T-helper 9 cell (primary cell): ENCODE measurements at places on chromosomes 2 and 18.

DNA sequence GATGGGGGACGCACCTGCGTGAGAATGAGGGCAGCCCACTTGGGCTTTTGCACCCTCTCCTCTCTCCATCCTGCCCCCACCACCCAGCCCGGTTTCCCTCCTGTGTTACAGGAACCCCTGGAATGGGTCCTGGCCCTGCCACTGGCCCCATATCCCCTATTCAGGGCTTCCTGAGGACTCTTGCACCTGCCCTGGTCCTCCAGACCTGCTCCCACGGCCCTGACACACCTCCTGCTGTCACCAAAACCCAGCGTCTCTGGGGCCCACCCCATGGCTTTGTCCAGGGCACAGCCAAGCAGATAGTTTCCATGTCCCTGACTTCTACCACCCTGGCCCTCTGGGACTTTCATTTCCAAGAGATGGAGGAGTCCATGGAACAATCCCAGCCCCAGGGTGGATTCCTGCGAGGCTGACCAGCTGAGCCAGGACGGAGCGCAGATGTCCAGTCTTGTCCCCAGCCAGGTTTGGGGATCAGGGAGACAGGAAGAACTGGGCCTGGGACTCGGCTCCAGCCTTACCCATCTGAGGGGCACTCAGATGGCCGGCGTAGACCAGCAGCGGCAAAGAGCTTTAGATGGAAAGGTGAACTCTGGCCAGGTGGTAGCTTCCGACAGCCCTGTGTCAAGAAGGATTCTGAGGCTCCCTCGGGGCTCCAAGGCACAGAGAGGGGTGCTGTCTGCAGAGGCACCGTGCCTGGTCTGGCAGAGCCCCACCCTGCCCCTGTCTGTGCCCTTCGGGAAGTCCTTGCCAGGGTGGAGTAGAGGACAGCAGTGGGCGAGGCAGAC lies 12.0 kb downstream of the GPR35 start:
- DNase-seq: no peak

GRCh38 chr18:7459851-7460770 lies 107.0 kb upstream of the PTPRM start:
- no peak for DNase-seq

DNA sequence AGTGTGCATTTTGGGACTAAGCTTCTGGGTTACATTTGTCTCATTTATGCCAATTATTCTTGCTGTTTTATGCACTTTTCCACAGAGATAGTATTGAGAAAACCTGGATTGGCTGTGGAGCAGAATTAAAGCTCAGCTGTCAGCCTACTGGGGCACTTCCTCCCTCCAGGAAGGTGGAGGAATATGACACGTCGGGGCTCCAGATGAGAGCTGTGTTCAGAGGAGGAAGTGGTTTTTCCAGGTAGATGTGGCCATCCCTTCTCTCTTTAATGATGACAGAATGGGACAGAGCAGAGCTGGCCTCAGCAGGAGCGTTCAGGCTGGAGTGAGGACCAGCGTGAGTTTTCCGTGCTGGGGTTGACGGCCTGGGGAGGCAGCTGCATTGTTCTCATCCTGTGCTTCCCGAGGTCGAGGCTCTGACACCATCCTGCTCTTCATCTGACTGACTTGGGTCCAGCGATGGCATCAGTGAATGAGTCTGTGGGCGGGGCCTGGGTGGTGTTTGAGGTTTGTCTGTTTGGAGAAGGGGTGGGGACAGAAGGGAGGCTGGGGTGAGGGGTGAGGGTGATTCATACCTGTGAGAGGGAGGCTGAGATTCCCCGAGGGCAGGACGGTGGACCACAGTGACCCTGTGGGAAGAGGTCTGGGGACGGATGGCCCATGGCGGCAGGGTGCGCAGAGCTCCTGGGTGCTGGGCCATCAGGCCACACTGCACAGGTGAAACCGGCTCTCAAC lies 207.0 kb downstream of the LDLRAD4 start:
- DNase-seq: no peak

DNA sequence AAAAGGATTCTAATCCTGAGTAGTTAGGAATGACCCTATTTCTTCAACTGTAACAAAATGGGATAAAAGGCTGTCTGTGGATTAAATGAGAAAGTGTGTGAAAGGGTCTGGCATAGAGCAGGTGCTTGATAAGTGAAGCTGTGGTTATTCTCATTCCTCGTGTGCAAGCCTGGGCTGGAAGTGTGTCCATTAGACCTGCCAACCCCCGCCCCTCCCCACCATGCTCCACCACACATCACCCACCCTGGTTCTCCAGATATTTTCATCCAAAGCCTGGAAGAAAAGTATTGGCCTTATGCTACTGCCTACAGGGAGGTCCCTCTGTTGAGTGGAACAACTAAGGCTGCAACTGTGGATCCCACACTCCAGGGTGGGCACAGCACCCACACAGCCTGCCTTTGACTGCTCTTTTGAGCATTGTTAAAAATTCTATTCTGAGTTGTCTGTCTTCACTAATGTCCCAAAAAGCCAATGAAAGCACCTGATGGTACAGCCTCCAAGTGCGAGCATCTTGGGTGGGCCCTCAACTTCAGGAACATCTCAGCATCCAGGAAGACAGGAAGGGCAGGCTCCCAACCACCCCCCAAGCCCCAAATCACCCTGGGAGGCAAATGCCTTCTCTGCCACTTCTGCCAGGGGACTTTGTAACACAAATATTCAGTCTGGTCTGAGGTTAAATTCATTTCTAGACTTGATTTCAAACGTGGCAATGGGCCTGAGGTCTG lies 102.8 kb upstream of the PPP1CB start:
- DNase-seq: no peak

GRCh38 chr2:9519250-9519649 lies 36.4 kb downstream of the ADAM17 start:
- DNase-seq: no peak
